ENCODE measurements at places on chromosomes 2 and 18. TPM values are rescaled to one million over a fixed set of nuclear protein-coding genes. Genes with fewer than 3 reads are reported as not detected.

Gene NEURL3
- not detected for total RNA-seq

Gene TMEM150A
- 20.8 TPM for total RNA-seq

Gene GPBAR1
- total RNA-seq = 8.5 TPM

Gene POTEJ
- not detected for total RNA-seq

Gene IL36RN
- total RNA-seq = not detected

Gene C2orf69
- 13.8 TPM for total RNA-seq

Gene CPS1
- 10.4 TPM for total RNA-seq

Gene CABYR
- total RNA-seq = 5.9 TPM

Gene ALK
- total RNA-seq = 0.33 TPM

Gene ABCB11
- under 0.01 TPM for total RNA-seq

Gene SLC5A7
- under 0.01 TPM for total RNA-seq

Gene SPP2
- not detected for total RNA-seq

Measured in breast epithelium (tissue), 4 donors.